Foreskin keratinocyte (primary cell): ENCODE measurements at places on chromosomes 7 and 10.
A peak's percentile ranks its signal among the peaks of the same experiment; 100 is the strongest.

GRCh38 chr10:60806921-60807320 is 28.6 kb downstream of the CDK1 start:
- DNase-seq: no peak

GRCh38 chr7:157339777-157340677 is 3.2 kb downstream of the DNAJB6 start:
- no peak for DNase-seq

- DNase-seq: no peak
Observed at GRCh38 chr10:103722632-103723031, 132.7 kb downstream of the SH3PXD2A start.

DNA sequence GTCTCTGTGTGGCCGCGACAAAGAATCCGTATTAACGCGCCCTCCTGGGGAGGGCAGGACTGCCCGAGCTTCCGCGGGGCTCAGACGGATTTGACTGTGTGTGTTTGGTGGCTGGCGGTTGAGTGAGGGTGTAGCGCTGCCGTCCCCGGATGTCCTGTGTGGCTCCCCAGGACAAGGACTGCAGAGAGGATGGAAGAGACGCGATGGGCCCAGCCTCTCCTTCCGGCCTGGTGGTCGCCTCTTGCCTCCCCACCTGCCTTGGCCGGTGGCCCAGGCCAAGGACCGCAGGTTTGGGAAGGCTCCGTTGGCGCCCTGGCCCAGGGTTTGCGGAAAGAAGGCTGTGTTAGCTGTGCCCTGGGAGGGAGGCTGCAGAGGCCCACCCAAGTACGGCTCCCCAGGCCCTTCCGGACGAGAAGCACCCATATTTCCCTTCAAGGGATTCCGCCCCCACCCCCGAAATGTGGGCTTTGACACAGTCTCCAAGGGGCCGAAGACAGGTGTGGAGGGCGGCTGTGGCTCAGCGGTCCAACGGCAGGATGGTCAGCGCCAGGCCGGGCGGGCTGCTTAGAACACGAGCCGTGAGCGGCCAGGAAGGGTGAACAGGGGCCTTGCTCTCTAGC is 2.3 kb downstream of the UNCX start:
- DNase-seq: no peak

- no peak for DNase-seq
Observed at GRCh38 chr10:109665321-109665720, 258.0 kb downstream of the XPNPEP1 start.

GRCh38 chr10:92156874-92157773 is 133.8 kb downstream of the CPEB3 start:
- no peak for DNase-seq

DNA sequence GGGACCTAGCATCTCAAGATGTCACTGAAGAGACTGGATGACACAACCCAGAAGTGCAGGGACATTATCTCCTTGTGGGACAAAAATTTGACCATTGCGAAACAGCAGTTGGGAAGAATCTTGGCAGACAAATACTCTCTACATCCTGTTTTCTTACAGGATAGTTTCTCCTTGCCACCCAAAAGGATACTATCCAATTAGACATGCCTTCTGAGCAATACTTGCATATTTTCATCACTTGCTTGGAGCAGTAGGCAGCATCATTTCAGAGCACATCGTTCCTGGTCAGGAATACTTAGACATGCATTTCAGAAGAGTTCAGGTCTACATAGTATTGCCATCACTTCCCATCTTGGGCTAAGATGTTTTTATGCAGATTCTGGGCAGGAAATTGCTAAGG is 56.8 kb downstream of the FAS start:
- DNase-seq: no peak

GRCh38 chr7:138295049-138295637 is 164.9 kb upstream of the TRIM24 start:
- DNase-seq: no peak

- DNase-seq: no peak
Observed at GRCh38 chr7:1529383-1530116, 952 bp upstream of the MAFK start.

- no peak for DNase-seq
Observed at GRCh38 chr7:151920488-151920887, 35.8 kb upstream of the GALNTL5 start.

- DNase-seq: peak; percentile 63
Observed at GRCh38 chr7:28748933-28749584, 209.1 kb downstream of the TRIL start.

DNA sequence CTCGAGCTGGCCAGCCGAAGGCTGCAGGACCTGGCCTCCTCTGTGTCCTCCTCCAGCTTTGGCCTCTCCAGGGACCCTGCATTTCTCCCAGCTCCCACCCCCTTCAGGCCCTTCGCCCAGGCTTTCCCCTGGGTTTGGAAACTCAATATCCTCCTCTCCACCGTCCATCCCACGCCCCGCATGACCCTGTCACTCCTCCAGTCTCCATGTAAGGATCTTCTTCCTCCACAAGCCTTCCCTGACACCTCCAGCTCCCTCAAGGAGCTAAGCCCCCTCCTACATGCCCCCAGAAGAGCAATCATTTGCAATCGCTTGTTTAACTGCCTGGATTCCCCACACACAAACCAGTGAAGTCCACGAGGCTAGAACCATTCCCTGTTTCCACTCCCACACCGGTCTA is 24.6 kb upstream of the TMEM213 start:
- no peak for DNase-seq

DNA sequence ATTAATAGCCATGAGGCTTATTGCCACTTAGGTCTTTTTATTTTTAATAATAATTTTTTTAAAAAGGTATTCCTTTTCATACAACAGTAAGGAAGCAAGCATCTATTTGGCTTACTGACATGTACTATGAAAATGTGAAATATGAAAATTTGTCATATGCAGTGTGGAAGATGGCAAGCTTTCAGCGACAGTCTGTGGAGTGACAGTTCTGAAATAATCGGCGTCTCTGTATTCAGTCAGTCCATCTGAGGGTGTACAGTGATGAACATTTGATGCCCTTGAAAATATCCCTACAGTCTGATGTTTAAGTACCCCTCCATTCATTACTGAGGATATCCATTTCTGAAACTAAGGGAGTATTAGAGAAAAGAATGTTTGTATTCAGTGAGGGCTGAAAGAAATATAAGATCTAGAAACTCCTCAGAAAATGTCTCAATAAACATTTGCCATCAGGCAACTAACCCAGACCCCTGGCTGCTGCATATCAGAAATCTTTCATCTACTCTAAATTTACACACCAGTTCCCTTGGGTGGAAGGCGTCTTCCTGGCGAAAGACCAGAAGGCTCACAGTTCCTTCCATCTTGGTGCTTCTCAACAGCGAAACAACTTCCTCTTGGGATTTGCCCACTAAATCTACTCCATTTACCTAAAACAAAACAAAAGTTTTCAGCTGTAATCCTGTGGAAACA is 440.6 kb downstream of the PARD3 start:
- no peak for DNase-seq

DNA sequence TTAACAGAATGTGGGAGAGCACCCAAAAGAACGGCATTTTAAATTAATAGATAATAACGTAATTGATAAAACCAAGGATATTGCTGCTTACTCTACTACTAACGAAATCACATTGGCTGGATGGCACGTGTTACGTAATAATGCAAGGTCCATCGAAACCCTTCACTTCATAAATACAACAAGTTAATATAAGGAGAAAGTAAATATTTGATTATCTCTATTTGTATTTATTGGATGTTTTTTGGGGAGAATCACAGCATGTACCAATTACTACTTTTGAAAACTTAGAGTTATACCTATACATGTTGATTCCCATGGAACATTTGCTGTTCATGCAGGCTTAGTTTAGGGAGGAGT is 1.6 kb downstream of the PRKG1 start:
- no peak for DNase-seq

DNA sequence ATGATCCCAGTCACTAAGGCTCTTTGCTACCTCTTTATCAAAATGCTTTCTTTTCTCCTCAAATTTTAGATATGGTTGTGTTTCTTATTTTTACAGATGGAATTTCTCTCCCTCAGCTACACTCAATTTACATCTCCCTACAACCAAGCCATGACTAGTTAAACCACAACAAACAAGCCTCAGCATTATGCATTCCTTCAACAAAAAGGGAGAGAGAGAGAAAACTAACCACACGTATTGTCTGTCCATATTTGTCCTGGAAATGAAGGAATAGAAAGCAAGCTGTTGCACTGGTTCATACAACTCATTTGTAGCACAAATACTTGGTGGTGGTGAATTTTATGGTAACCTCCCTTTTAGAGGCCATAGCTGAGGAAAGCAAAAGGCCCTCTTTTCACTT is 286.4 kb downstream of the AHR start:
- DNase-seq: peak; percentile 86

- peak; percentile 80 for DNase-seq
Observed at GRCh38 chr7:139680676-139681462, 96.9 kb downstream of the HIPK2 start.

- DNase-seq: no peak
Observed at GRCh38 chr7:111796671-111797070, 234.4 kb upstream of the IMMP2L start.

DNA sequence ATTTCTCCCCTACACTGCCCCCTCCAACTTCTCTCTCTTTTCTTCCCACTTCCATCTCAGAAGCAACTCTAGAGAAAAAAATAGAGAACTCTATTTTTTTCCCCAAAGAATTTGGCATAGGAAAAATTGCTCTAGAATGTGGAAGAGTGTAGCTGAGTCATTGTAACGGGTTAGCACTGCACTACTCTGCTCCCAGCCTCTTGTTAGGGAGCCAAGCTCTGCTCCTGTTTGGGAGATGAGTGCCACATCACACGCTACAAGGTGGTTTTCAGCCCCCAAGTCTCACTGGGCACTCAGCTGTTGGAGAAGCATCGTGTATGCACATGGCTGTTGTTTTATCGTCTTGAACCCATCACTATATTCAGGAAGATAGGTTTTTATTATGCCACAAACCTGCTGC is 136.4 kb downstream of the BMPER start:
- DNase-seq: no peak

GRCh38 chr10:48468130-48468790 is 136.6 kb downstream of the ARHGAP22 start:
- DNase-seq: no peak

GRCh38 chr10:104488439-104488832 is 134.8 kb downstream of the CFAP58 start:
- no peak for DNase-seq

GRCh38 chr10:130773941-130774340 is 537.6 kb downstream of the TCERG1L start:
- DNase-seq: no peak

GRCh38 chr7:15998617-15999016 is 312.1 kb upstream of the MEOX2 start:
- DNase-seq: no peak

- no peak for DNase-seq
Observed at GRCh38 chr7:11505471-11505985, 326.5 kb downstream of the THSD7A start.

- DNase-seq: no peak
Observed at GRCh38 chr10:7251696-7252465, 159.0 kb downstream of the SFMBT2 start.

GRCh38 chr7:55381696-55382095 is 16.6 kb downstream of the LANCL2 start:
- DNase-seq: no peak

DNA sequence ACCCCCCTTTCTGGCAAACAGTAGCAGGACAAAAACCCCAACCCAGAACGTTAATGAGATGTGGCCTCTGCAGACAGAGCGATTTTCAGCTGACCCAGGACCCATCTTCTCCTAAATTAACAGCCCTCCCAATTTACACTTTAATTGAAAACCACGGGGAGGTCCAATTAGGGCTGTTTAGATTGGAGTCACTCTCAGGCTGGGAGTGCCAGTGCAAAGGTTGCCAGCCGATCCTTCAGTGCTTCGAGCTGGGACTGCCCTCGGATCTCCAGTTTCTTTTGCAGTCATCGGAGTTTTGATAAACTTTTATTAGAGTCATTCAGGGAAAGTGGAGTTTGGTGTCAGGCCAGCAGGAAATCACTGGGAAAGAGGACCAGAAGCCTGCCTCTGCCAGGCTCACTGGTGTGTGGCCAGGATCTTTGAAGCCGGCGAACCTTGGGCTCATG is 108.0 kb downstream of the DOCK1 start:
- DNase-seq: no peak

DNA sequence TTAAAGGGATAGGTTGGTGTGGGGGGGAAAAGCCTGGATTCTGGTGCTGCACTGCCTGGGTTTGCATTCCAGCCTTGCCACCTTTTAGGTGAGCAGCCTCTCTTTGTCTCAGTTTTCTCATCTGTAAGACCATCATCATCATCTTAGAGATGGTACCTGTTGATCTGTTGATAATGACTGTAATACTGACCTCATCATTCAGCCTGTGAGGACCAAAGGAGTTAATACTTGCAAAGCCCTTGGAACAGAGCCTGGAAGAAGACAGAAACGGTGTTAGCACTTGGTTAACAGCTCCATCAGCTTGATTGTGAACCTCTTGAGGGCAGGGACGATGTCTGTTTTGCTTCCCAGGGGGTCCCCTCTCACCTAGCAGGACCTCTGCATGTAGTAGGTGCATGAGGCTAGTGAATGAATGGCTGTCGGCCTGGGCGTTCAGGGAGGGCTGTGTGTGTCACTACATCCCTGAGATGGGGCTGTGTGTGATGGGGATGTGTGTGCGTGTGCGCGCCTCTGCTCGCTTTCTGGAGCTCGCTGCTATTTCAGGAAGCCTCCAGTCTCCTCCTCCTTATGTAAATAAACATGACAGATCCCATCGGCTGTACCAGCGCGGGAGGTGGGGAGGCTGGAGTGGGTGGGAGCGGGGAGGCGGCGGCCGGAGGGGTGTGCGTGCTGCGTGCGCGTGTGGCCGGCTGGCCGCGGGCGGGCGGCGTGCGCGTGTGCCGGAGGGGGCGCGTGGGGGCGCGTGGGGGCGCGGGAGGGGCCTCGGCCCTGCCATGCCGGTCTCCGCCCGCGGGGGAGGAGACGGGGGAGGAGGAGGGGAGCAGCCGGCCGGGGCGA is 61.2 kb downstream of the NEURL1 start:
- DNase-seq: peak; percentile 36

DNA sequence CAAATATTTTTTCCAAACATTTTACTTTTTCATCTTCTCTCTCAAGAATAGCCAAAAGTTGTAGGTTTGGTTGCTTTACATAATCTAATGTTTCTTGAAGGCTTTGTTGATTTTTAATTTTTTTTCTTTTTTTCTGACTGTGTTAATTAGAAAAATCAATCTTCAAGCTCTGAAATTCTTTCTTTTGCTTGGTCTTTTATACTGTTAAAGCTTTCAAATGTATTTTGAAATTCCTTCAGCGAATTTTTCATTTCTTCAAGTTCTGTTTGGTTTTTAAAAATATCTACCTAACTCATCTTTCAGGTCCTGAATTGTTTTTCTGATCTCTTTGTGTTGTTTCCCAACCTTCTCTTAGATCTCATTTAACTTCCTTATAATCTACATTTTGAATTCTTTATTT is 109.3 kb downstream of the SLC25A40 start:
- no peak for DNase-seq
